Pons (tissue), 1 donor: ENCODE measurements at places on chromosomes 6 and 20.

- peak; percentile 32 for DNase-seq
Measured at GRCh38 chr20:34215711-34216381, 25.4 kb upstream of the ASIP start.

- no peak for DNase-seq
Measured at GRCh38 chr6:8194490-8194889, 92.1 kb upstream of the EEF1E1 start.

DNA sequence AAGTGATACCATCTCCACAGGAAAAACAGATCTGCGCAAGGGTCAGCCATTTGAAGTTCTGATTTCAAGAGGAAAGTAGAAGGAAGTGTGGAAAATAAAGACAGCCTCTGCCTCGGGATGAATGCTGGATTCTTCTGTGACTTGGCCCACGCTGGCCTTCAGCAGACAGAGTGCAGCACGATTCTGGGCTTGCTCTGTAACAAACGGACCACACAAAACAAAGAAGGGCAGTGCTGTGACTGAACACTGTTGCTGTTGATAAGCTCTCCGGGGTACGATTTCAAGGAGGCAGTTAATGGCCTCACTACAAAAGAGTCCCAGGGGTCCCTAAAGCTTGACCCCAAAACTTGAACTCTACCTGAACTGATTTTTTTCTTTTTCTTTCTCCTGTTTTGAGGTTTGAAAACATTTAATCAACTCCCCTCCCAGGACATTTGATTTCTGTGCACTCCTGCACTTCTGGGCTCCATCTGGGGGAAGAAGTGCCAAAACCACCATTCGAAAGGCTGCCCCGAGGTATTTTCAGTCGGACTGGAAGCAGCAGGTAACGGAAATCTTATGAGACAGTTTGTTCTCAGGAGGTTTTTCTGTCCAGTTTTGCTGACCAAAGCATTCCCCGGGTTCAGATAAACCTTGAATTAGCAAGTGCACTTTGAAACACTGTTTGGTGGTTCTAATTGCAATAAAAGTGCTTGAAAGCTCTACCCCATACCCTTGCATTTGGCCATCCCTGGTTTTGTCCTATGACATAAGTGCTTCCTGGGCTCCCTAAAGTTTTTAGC lies 189.6 kb downstream of the MYLK4 start:
- peak; percentile 20 for DNase-seq

GRCh38 chr6:37622646-37623071 lies 75.0 kb downstream of the MDGA1 start:
- no peak for DNase-seq

GRCh38 chr20:12074111-12074655 lies 156.5 kb downstream of the BTBD3 start:
- no peak for DNase-seq

DNA sequence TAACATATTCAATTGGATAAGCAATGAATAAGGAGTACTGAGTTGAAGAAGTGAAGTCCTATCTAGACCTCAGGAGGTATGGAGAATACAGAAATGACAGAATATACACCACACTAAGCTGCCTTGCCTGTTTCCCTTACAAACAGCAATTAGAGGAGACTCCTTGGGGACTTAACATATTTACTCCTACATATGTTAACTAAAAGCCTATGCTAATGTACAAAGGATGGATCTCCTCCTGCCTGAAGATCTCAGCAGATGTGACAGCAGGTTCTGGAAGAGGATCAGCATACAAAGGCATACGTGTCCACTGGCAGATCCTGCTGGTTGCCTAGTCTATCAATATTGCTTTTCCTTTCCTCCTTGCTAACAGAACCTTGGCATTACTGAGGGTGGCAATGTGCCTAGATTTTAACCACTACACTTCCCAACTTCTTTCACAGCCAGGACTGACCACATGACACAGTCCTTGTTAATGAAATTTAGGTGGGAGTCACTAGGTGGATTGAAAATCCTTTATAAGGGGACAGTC lies 29.6 kb downstream of the PRKN start:
- no peak for DNase-seq

DNA sequence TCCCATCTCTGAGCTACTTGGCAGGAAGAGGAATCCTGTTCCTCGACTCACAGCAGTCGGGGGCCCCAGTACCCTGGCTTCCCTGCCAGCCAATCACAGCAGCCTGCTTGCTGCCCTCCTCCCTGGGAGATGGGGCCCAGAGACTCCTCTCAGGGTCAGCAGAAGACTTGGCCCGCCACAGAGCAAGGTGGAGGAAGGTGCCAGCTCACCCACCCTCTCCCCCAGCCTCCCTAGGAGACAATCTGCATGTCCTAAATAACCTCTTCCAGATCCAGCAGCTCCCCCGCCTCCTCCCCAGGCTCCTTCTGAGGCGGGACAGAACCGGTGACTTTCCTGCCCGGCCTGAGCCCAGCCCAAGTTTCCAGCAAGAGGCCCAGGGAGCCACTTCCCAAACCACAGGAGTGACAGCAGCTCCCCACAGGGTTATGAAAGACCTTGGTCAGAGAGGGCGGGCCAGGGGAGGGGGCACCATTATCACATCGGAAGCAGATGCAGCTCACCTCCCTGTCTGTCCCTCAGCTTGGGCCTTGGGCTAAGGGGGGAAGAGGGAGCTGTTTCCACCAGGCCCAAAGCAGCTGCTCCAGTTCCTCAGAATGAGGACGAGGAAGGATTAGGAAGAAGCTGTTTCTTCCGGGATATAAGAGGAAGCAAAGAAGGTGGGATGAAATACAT lies 2.3 kb downstream of the CCND3 start:
- no peak for DNase-seq

GRCh38 chr6:143958839-143959399 lies 49.1 kb downstream of the PLAGL1 start:
- DNase-seq, result no peak

- peak; percentile 18 for DNase-seq
Measured at GRCh38 chr6:88238065-88238464, 71.9 kb upstream of the CNR1 start.

GRCh38 chr6:111806165-111806547 lies 67.1 kb downstream of the FYN start:
- DNase-seq, result no peak
